ENCODE measurements at places on chromosomes 13 and 19.

DNA sequence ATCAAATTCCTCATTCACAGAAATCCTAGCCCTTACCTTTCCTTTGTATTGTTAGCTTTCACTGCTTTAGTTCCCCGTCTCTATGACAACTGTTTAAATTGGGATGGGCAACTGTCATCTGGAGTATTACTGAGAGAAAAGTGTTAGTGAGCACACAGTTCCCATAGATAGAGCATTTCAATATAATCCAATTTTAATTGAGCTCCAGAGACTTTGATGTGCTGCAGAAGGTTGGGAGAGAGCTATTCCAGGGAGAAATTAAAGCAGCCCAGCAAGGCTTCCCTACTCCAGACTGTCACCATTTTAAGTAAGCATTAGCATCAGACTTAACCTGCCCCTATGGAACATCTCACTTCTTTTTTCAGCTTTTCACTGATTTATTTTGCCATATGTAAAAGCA lies 55.0 kb upstream of the MAB21L1 start:
- DNase-seq = no peak

- DNase-seq = no peak
Observed at GRCh38 chr13:79593641-79594275, 112.8 kb downstream of the NDFIP2 start.

- no peak for DNase-seq
Observed at GRCh38 chr13:65808061-65808460, 1422.1 kb downstream of the PCDH9 start.

DNA sequence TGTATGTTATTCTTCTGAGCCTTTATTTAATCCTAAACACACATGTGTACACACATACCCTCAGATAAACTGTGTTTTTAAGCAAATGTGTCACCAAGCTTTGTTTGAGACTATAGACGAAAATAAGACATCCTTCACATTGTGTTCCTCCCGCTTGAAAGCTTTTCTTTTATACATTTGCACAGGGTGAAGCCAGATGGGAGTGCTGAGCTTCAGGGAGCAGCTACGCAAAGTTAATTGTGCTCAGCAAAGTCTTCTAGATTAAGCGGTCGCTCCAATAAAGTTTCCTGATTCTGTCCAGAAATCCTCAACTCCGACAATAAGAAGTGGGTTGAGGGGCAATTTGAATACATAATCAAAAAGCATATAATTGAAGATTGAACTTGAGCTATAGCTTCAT lies 117.2 kb upstream of the ARGLU1 start:
- DNase-seq = no peak

DNA sequence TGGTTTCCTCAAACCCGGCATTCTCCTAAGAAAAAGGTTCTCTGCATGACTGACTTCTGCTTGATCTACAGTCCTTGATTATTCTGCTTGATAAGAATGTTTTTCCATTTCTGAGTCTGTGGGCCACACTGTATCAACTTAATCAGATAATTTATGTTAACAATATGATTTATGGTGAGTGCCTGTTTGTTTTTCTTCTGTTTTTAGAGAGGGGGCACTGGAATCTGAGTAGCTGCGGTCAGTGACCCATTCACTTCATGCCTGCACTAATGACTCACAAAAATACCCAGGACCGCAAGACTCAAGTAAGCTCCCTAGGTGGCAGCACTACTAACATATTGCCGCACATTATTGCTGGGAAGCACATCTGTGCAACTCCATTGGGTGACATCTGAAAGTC lies 542.3 kb upstream of the ATXN8OS start:
- peak; percentile 39 for DNase-seq

- no peak for DNase-seq
Observed at GRCh38 chr13:87498681-87499080, 172.5 kb upstream of the SLITRK5 start.

- DNase-seq = peak; percentile 92
Observed at GRCh38 chr13:51125495-51126226, 14.6 kb upstream of the C13orf42 start.

- no peak for DNase-seq
Observed at GRCh38 chr13:25840931-25841330, 210.9 kb downstream of the SHISA2 start.

GRCh38 chr13:109058087-109058486 lies 428.7 kb downstream of the MYO16 start:
- no peak for DNase-seq

DNA sequence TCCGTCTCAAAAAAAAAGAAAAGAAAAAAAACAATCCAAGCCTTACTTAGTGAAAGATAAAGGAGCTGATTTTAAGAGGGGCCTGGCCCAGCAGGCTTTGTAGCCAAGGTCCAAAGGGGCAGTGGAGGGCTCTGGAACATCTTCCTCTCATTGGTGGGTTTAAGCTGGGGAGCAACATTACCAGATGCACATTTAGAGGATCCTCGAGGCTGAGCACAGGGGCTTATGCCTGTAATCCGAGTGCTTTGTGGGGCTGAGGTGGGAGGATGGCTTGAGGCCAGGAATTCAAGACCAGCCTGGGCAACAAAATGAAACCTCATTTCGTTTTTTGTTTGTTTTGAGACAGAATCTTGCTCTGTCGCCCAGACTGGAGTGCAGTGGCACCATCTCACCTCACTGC lies 8.0 kb upstream of the TMEM160 start:
- no peak for DNase-seq

All from DMS53 (cell line).